Activated gamma-delta T cell treated with anti-CD3 and anti-CD28 coated beads, Interleukin-2, amount 50 U/mL, for 16 hours (primary cell): ENCODE measurements at places on chromosomes 5 and 9.

DNA sequence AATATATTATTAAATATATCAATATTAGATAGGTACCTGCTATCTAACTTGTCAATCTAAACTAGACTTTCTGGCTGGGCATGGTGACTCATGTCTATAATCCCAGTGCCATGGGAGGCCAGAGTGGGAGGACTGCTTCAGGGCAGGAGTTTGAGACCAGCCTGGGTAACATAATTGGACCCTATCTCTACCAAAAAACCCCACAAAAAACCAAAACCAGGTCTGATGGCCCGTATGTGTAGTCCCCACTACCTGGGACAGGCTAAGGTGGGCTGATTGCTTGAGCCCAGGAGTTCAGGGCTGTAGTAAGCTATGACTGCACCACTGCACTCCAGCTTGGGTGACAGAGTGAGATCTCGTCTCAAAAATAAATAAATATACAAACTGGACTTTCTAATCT, 55.0 kb downstream of the PJA2 start:
- DNase-seq, result no peak

GRCh38 chr9:33932078-33932807, 115.3 kb downstream of the UBE2R2 start:
- no peak for DNase-seq

- DNase-seq, result no peak
Measured at GRCh38 chr9:3256571-3257330, 269.1 kb downstream of the RFX3 start.

- peak; percentile 4 for DNase-seq
Measured at GRCh38 chr9:99181621-99182020, 40.1 kb downstream of the ALG2 start.

GRCh38 chr5:74105126-74105780, 479.3 kb downstream of the ARHGEF28 start:
- DNase-seq, result no peak

GRCh38 chr5:116507051-116507537, 67.5 kb downstream of the SEMA6A start:
- DNase-seq, result no peak
